Stimulated activated CD4-positive, alpha-beta T cell treated with anti-CD3 and anti-CD28 coated beads, TNF-alpha, amount 100 ng/mL, for 48 hours (primary cell): ENCODE measurements at places on chromosomes 16 and 17.

DNA sequence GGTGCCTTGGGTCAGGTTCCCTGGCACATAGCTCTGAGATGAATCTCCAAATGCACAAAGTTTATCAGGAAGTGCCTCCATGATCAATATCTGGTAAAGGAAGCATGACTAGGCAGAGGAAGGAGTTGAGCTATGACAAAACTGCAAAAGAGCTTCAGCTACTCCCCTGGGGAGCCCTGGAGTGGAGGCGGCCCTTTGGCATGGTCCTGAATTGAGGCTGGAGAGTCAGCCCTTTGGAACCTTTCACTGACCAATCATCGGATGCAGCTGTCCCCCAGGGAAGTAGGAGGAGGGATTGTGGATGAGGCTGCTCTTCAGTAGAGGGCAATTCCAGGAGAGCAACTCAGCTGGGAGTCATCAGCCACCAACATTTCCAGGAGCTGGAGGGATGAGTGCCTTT, 46.1 kb upstream of the NLRP1 start:
- DNase-seq = no peak

DNA sequence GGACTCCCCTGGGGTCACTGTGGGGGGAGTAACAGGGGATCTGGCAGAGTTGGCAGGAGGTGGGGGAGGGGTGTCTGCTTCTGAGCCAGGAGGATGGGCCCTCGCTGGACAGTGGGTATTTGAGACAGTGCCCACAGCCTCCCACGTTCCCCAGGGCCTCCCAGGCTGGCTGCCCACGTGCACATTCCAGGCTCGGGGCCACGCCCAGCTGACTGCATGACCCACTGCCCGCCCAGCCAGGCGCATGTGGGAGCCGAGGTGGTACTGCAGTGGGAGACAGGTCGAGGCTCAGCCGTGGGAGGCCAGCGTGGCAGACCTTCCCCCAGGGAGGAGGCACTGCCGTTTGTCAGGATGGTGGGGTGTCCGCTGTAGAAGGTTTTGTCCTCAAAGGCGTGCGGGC, 38.8 kb downstream of the BAHCC1 start:
- no peak for DNase-seq

DNA sequence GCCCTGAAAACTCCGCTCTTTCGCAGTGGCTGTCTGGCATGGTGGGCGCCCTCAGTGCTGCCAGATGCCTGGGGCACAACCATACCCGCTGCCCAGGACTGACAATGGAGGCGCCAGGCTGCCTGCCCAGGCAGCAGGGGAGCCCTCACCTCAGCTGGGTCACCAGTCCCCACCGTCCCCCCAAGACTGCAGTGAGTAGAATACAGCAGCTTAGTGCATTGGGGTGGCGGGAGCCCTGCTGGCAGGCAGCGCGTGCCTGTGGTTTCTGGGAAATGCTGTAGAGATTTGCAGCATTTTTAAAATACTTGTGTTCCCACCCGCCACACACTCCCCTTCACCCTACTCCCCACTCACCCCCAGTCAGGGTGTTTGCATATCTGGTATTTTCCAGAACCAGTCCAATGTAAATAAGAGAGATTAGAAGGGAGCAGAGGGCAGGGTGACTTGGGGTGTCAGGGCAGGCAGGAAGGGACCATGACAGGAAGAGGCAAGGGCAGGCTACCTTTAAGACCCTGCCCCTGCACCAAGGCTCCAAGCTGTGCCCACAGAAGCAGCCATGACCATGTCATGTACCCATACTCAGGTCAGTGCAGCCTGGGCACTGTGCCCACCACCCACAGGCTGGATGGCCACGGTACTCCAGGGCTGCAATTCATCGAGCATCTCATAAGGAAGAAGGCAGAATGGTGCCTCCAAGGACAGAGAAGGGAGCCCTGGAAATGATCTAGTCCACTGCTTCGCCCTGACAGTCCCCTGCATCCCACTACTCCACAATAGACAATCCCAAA, 21.5 kb downstream of the MYO18A start:
- DNase-seq = no peak

DNA sequence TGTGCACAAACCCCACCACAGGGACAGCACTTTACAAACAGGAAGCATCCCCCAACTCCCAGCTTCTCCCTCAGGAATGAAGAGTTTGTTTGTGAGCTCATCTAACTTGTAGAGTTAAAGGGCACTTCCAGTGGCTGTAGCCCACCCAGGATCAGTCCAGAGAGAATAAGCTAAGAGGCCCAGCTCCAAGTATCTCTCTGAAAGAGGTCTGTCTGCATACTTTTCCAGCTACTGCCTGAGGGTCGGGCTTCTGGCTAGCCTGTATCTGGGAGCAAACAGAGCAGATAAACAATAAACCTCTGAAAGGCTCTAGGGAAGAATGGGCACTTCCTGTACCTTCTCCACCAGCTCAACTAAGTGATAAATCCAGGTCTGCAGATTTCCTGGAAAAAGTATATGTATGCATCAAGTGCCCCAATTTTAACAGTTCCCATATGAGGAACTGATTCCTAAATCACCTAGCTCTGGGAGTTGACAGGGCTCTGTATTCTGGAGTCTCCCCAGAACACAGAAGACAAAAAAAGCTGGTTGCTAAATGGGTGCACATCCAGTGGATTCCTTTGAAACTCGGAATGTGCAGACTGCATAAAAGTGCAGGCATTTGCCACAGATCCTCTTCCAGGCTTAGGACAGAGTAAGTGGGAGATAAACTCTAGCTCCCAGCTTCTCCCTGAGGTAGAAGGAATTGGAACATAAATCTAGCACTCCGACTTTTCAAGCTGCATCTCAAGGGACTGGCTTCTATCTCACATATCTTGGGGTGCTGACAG, 37.1 kb upstream of the MYLK3 start:
- no peak for DNase-seq

GRCh38 chr16:10961231-10961630, 16.9 kb downstream of the CLEC16A start:
- DNase-seq = no peak

- DNase-seq = no peak
These were observed 1.5 kb downstream of the SLC16A6 start for GRCh38 chr17:68289473-68289872.

- no peak for DNase-seq
These were observed 13.9 kb upstream of the HELZ start for GRCh38 chr17:67258821-67259468.

DNA sequence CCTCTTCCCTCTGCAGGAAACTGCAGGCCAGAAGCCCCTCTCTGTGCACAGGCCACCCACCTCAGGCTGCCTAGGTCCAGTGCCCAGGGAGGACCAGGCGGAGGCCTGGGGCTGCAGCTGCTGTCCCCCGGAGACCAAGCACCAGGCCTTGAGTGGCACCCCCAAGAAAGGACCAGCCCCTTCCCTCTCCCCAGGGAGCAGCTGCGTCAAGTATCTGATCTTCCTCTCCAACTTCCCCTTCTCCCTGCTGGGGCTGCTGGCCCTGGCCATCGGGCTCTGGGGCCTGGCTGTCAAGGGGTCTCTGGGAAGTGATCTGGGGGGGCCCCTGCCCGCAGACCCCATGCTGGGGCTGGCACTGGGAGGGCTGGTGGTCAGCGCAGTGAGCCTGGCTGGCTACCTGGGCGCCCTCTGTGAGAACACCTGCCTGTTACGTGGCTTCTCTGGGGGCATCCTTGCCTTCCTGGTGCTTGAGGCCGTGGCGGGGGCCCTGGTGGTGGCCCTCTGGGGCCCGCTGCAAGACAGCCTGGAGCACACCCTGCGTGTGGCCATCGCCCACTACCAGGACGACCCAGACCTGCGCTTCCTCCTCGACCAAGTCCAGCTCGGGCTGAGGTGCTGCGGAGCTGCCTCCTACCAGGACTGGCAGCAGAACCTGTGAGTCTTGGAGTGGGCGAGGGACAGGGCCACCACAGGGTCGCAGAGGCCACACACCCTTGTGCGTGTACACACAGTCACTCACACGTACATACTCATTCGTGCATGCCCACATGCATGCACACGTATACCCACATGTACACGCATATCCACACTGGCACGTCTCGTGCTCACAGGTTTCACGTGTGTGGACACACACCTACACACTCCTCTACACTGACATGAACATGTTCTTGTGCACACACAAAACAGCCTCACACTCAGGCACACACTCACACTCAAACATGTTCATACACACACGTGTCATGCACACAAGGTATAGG, 8.3 kb downstream of the TSPAN10 start:
- no peak for DNase-seq

- no peak for DNase-seq
These were observed 25.8 kb upstream of the STH start for GRCh38 chr17:45973099-45973780.
